ENCODE measurements at places on chromosomes 7 and 10.

GRCh38 chr7:138750901-138751464 is 46.8 kb upstream of the TMEM213 start:
- DNase-seq: no peak

DNA sequence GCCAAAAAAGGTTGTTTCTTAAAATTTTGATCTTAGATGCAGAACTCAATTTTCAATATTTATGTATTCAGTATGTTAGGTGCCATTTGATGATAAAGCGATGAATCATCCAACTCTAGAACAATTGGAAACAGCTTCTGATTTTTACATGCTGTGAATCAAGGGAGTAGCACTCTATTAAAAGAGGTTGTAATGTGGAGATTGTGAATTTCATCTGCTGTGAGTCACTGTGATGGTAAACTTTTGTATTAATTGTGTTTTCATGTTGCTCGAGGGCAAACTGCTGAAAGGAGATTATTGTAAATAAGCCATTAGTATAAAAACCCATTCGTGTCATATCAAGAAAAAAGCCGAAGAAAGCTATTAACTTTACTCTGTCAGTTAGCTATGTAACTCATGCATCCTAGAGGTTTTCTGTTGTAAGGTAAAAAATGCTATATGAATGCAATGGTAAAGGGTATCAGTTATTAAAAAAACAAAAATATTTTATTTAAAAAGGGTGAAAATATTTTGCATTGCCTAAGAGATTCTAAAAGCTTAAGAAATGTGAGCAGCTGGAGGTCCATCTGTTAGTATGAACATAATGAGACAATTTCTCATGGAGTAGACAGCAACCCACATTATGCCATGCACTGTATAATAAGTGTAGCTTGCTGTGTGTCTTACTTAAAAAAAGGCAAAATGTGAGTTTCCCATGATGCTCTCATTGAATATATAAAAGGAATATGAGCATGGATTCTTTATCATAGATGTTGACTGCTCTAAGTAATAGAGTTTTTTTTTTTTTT is 511.0 kb upstream of the PCDH15 start:
- no peak for DNase-seq

- DNase-seq: no peak
Observed at GRCh38 chr7:151836191-151836926, 40.6 kb downstream of the PRKAG2 start.

- no peak for DNase-seq
Observed at GRCh38 chr10:72310241-72310633, 36.5 kb downstream of the DDIT4 start.
